ENCODE measurements at places on chromosomes 4 and X.

DNA sequence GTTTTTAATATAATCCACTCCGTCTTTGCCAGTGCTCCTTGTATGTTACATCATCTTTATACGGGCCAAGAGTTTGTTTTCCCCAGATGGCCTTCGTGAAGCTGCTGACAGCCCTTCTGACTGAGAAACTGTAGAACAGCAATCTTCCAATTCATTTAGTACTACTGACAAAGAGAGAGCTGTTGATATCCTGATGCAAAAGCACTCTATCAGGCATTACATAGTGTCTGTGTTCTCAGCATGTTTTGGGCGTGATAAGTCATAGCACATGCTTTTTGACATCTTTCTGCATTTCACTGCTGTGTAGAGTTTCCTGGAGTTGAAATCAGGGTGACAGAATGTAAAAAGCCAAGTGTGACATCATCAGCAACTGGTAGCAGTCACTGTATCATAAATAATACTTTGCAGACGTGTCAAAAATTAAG, 746.3 kb upstream of the FAM241A start:
- DNase-seq, result no peak

DNA sequence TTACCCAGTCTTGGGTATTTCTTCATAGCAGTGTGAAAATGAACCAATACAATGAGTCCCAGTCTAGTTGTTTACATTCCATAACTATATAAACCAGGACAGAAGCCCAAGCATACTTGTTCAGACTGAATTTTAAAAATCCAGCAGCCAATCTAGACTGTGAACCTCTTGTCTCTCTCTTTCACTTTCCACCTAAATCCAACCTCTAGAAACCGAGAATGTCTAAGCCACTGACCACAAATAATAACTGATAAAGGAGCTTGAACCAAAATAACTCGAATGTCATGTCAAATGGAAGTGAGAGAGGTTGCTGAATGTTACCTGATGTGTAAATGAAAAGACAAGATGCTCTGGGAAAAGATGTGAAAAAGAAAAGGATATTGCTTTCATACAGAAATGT, 544.7 kb downstream of the NLGN4X start:
- no peak for DNase-seq

GRCh38 chrX:65702956-65703355, 35.5 kb downstream of the MSN start:
- DNase-seq, result no peak

GRCh38 chrX:133699023-133699728, 283.9 kb upstream of the GPC4 start:
- DNase-seq, result no peak

DNA sequence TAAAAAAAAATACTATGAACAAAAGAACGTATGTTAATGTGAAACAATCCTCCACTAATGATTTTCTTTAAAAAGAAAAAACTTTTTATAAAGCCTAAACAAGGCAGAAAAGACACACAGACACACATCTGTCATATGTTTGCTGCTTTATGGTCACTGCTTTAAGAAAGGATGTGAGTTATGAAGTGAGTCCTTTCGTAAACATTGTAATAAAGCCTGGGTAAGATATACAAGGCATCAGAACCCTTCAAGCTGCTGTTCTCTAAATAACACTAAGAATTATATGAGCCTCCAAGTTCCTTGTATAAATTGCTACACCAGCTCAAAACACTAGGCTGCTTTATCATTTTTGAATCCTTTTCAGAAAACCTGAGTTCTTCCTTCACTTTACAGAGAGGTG, 81.6 kb downstream of the FBXO8 start:
- DNase-seq, result no peak

DNA sequence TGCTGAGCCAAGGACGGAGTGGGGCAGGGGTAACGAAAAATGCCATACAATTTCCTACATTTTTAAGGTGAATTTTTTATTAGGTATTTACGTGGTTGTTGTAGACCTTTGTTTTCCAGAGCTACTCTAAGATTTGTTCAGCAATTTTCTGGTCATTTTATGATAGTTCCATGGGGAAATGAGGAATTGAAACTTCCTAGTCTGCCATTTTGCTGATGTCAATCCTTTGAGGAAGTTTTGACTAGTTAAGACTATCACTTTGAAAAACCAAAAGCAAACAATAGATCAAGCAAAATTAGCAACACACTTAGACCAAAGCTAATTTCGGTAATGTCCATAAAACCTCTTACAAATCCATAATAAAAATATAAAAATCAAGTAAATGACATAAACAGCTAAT, 7.0 kb upstream of the TLR3 start:
- no peak for DNase-seq

- no peak for DNase-seq
Observed at GRCh38 chr4:28421221-28421620, 1560.6 kb downstream of the STIM2 start.

GRCh38 chr4:102358128-102358527, 12.8 kb upstream of the SLC39A8 start:
- no peak for DNase-seq

All from vagina (tissue), 2 donors.